ENCODE measurements at places on chromosomes 7 and 10.

- DNase-seq, result no peak
Observed at GRCh38 chr7:7330997-7331396, 148.7 kb downstream of the C1GALT1 start.

DNA sequence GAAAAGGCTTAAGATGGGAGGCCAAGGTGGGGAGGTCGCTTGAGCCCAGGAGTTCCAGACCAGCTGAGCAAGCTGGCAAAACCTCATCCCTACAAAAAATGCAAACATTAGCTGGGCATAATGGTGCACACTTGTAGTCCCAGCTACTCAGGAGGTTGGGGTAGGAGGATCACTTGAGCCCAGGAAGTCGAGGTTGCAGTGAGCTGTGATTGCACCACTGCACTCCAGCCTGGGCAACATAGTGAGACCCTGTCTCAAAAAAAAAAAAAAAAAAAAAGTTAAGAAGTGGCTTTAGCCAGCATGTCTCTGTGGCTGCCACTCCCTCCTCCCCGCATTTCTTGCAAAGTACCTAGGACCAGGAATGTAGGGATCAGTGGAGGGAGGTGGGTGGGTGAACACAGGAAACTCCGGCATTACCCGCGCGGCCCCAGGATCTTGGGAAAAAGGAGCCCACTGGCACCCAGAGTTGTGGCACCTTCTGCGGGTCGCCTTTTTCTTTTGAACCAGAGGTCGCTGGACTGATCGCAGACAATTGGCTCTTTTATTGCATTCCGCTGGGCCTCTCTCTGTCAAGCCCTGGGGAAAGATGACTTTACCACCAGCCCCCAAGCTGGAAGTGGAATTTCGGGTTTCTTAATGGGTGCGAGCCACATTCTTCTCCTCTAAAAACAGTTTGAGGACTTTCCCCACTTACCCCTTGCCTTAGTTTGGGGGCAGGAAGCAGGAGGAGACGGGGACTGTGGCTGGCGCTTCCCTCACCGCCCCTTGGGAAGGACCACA, 3.5 kb downstream of the VGF start:
- DNase-seq, result no peak

DNA sequence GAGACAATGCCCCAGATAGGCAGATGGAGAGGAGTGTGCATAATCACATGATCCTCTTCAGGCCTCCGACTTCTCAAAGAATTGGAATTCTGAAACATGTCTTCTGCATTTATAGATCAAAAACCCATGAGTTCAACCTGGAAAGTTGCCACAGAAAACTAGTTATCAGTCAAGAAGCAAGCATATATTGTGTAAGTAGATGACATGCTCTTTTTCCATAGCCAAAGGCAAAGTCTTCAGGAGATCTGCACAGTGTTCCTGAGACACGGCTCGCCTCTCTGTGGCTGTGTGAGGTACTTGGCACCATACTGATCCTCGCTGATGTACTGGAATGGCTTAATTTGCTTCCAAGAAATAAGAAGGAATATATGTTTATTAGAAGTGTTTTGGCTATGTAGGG, 213.5 kb upstream of the MKI67 start:
- no peak for DNase-seq

DNA sequence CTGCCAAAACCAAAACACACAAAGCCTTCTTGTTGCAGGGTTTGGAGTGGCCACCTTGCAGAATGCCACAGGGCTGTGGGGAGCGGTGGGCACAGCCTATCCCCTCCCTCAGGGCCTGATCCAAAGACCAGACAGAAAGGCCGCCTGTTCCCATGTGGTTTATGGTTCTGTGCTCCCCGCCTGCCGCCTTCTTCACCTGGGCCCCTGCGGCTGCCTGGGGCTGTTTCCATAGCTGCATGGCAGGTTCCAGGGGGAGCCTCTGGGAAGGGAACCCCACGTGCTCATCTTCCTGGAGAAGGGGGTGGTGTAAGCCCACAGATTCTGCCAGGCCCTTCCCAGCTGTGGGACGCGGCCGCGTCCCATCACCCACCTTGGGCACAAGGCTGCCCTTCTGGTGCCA, 70.7 kb upstream of the EZH2 start:
- DNase-seq, result no peak

GRCh38 chr10:51886438-51887068, 187.2 kb upstream of the CSTF2T start:
- no peak for DNase-seq

DNA sequence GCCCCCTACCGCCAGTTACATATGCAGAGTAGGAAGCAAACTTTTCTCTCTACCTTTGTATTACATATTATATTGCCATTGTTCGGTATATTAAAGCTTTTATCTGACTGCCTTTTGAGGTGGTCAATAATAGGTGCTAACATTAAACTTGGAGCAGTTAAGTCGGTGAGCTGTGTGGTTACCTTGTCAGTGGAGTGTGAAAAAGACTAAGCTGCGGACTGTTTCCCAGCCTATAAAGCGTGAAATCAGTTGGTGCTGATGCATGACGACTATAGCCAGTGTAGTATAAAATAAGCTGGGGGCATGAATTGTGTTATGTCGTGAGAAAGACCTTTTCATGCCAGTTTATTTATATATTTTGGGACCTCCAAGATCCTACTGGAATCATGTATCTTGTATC, 33.7 kb downstream of the R3HCC1L start:
- no peak for DNase-seq

GRCh38 chr10:104080762-104081161, 4.9 kb downstream of the COL17A1 start:
- DNase-seq, result peak; percentile 56

GRCh38 chr7:4919969-4920766, 36.7 kb upstream of the RADIL start:
- DNase-seq, result no peak

DNA sequence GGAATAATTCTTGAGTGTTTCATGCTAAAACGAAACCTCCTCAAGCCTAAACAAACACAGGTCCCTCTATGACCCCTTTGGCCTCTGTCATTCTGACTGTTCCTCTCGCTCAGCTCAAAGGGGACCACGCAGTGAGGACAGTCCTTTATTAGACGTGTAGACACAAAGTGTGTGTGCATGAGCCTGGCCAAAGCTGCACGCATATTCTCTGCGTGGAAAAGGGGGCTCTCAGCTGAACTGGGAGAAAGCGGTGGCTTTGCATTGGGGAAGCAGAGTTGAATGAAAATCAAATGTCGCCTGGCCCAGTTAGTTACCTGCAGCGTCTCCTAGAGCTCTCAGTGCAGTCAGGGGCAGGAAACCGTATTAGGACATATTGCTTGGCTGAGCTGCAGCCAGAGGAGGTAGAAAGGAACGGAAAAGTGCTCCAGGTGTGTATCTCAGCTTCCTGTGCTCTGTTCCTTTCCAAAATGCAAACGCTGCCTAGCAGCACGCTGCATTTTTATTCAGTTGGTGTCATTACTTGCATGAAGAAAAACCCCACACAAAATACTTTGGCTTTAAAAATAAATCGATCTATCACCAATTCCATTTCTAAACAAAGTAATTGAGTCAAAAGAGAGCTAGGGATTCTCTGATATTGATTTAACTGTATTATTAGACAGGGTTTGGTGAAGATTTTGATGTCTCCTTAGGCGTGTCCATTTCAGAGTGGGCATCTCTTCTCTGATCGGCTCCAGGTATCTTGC, 4.9 kb downstream of the GATA3 start:
- DNase-seq, result no peak

DNA sequence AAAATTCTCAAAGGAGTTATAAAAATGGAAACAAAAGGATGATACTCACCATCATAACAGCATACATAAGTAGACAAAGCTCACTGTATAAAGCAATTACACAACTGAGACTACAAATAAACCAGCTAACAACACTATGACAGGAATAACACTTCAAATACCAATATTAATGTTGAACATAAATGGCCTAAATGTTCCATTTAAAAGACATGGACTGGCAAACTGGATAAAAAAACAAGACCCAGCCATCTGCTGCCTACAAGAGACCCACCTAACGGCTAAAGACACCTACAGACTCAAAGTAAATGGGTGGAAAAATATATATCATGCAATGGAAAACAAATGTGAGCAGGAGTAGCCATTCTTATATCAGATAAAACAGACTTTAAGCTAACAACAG, 69.2 kb upstream of the DDC start:
- DNase-seq, result no peak

GRCh38 chr7:122748195-122748594, 45.5 kb upstream of the RNF148 start:
- no peak for DNase-seq

DNA sequence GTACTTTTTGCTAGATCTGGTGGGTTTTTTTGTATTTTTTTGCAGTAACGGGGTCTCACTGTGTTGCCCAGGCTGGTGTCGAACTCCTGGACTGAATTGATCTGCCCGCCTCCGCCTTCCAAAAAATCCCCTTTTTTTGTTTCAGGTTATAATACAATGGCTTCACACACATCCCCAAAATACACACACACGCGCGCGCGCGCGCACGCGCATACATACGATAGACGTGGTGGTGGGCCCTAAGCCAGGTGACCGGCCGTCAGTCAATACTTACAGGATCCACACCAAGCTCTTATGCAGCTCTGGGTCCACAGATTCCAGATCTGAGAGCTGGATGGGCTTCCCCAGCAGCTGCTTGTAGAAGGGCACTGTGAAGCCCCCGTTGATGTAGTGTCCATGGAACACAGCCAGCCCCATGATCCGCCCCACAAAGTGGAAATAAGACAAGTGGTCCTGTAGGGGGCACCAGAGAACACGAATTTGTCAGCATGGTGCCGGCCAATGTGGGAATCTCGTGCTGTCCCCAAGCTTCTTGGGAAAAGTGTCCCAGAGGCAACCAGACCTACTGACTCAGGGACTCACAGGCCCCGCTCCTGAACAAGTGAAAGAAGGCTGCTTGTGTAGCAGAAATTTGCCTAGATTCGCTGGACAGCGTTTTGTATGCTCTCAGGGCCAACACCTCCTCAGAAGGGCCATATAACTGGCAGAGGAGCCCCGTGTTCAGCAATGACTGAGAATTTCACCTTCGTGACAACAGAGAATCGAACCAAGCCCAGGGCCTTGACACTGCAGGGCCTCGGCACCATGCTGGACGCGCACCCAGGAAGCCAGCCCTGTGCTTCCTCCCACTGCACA, 103.6 kb downstream of the SMURF1 start:
- peak; percentile 85 for DNase-seq

GRCh38 chr7:108030516-108030915, 27.6 kb upstream of the LAMB1 start:
- DNase-seq, result no peak

GRCh38 chr10:113965683-113966082, 78.0 kb upstream of the ADRB1 start:
- DNase-seq, result no peak

GRCh38 chr7:106346678-106347217, 62.0 kb upstream of the NAMPT start:
- DNase-seq, result peak; percentile 96

- DNase-seq, result no peak
Observed at GRCh38 chr7:37930226-37930948, 9.9 kb downstream of the EPDR1 start.

GRCh38 chr10:77841711-77842375, 84.7 kb downstream of the DLG5 start:
- no peak for DNase-seq

GRCh38 chr7:141486959-141487358, 64.3 kb upstream of the AGK start:
- no peak for DNase-seq

DNA sequence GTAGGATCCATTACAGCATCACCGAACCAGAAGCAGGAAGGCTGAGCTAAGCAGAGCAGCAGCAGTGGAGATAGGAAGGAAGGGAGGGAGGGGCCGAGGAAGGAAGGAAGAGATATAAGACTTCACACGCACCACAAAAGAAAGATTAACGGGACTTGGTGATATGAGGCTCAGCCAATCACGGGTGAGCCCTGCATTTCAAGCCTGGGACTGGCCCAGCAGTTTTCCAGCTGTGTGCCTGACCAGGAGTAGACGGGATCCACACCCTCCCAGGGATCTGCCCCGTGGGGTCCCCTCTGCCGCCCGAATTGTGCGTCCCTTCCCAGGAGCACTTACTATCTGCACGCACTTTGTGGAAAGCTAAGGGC, 16.2 kb downstream of the ATG9B start:
- no peak for DNase-seq

- no peak for DNase-seq
Observed at GRCh38 chr7:151714201-151714600, 162.7 kb downstream of the PRKAG2 start.

DNA sequence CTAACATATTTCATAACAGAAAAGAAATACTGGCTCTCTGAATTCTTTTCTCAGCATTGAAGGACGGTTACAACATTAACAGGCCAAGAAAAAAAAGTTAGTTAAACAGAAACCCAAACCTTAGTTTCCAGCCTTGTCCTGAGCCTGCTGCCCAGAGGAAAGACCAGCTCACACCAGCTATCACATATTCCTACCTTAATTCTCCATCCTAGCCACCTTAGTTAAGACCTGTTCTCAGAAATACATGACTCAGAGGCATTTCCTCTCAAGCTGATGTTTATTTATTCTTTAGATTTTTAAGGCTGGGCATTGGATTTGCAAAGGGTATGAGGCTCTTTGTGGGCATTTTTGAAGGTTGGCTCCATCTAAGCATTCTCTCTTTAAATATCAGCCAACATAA, 34.3 kb upstream of the ADAM12 start:
- DNase-seq, result no peak

- DNase-seq, result peak; percentile 86
Observed at GRCh38 chr10:98414932-98415730, at the start of gene PYROXD2. Gene PYROXD2, minus strand, starts transcription at chr10:98415182. Its CDS starts 47 bp downstream, at chr10:98415135.

DNA sequence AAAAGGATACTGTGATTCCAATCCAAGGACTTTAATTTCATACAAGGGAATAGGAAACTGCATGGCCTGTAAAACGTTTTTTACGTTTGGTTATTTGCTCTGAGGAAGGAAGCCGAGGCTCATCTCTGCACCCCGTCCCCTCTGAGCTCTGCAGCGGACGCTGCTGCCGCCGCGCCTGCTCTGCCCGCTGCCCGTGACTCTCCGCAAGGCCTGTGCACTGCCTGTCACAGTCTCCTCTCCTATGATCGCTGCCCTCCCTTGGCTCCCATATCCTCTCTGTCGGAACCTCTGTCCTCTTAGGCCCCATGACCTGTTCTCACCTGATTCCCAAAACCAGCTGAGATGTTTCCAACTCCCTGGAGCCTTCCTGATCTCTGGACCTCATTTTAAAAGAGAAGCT, 320.3 kb upstream of the ZNF32 start:
- no peak for DNase-seq

GRCh38 chr7:126792521-126792920, 460.2 kb downstream of the GRM8 start:
- DNase-seq, result no peak

- DNase-seq, result no peak
Observed at GRCh38 chr7:16914771-16915170, 33.0 kb upstream of the AGR3 start.

DNA sequence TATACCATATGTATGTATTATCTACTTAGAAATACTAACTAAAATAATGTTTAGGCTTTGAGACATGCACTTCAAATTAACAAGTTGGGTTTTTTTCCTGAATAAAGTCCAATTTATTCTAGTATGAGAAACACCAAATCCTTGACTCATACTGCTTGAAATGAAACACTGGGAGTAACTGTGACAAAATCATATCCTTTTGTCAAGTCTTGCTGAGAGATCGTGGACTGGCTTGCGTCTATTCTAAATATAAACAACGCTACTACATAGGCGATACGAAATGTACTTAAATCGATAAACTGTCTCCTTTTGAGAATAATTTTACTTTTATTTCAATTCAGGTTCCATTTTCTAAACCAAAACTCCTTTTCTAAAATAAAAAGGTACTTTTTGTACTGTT, 16.3 kb downstream of the SMURF1 start:
- DNase-seq, result no peak

Data from SW480 (cell line).